ENCODE measurements at places on chromosomes 5 and 9. TPM values are rescaled to one million over a fixed set of nuclear protein-coding genes. Genes with fewer than 3 reads are reported as not detected.
A peak's percentile ranks its signal among the peaks of the same experiment; 100 is the strongest.

Gene FOXD4
- 0.51 TPM for total RNA-seq

Gene SLC25A48
- total RNA-seq = not detected

Gene LCN6
- total RNA-seq = not detected

Gene TMEM250
- 42.0 TPM for total RNA-seq

Gene HTR4
- not detected for total RNA-seq

Gene ADAMTSL1
- total RNA-seq = 45.4 TPM

Gene GAS1
- total RNA-seq = 5.2 TPM

DNA sequence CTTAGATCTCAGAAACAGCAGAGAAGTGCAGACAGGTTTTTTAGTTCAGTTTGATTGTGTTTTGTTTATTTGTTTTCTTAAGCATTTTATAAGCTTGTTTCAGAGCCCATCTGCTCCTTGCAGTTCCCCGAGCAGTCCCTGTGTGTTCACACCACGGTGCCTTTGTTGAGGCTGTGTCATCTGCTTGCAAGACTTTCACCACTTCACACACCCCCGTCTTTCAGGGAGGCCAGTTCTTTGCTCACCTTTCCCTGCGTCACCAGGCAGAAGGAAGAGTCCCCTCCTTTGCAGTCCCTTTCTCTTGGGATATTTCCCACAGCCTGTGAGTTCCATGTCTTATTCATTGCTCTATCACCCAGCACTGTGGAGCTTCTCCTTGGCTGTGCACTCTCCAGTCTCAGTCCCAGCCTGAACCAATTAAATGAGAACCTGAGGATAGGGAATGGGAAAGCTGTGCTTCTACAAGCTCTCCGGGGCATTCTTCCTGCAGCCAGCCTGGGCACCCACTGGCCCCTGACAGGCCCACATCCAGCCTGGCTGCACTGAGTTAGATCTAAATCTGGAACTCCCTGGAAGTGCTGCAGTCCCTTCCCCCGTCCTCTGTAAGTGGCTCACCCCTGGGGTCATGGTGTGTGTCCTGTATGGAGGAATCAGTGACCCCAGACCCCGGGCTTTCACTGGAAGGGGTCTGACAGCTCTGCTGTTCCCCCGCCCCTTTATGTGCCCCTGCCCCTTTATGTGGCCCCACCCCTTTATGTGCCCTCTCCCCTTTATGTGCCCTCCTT lies 5.5 kb downstream of the MVB12B start:
- H3K36me3 ChIP-seq = no peaks in the 10 kb centered on the region
- H3K4me3 ChIP-seq = no peak overlapping the region
- H3K27me3 ChIP-seq = peaks cover 2% of the 10 kb centered on the region
- DNase-seq = no peak

DNA sequence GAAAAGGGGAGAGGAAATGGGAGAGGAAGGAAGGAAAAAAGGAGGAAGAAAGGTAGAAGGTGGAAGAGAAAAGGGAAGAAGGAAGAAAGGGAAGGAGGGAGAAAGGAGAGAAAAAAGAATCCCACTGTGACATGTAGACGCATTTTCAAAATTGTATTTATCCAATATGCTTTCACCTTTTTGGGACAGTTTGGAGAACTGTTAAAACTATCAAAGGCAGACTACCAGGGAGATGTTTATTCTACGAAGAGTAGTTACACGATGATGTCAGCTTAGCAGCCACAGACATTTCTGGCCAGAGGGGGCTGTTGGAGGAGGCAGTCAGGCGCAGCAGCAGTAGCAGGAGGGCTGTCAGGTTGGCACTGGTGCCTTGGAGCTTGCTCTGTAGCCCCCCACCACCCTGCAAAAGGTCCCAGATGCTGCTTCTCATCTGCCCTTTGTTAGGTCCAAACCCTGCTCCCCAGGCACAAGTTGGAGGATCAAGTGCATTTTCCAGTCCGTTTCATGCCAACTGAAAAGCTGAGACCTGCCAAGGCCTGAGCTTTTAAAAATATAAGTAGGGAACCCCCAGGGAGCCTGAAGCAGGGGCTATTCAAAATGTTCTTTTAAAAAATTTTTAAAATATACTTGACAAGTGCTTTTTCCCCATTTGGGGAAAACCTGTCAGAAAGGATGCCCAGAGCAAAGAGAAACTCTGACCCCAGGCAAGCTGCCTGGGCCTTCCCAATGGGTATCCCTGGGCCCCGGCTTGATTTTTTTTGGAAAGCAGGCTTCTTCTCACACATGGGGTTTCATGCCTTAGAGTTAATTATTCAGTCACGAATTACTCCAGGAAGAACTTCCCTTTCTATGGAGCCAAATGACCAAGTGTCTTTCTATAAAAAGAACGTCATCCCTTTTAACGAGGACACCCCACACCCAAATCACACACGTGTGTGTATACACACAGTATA lies 203.3 kb downstream of the SLIT3 start:
- no peak overlapping the region for H3K4me3 ChIP-seq
- no peak overlapping the region for H3K27ac ChIP-seq
- H3K27me3 ChIP-seq = peaks cover 3% of the 10 kb centered on the region
- H3K4me1 ChIP-seq = peaks cover 38% of the 10 kb centered on the region
- DNase-seq = no peak

GRCh38 chr9:3736161-3736560 lies 210.4 kb upstream of the RFX3 start:
- no peak overlapping the region for H3K27ac ChIP-seq
- DNase-seq = no peak

DNA sequence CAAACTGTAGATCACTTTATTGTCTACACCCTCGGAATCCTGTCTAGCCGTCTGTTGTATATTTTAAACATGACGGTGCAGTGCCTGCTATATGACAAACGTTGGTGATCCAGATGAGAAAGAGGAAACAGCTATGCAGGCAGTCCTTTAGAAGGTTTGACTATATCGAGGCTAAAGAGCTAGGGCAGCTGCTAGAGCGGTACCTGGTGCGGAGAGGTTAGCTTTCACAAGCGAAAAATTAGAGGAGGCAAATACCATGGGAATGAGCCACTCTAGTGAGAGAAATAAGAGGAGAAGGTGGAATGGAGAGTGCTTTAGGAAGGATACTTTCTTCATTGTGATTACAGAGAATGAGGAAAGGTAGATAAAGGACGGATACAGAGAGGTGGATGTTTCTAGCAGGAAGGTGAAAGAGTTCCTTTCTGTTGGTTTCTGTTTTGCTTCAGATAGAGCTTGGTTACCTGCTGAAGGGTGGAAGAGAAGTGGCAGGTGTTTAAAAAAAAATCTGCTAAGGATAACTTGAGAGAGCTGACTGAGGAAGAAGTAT lies 959 bp upstream of the FBXL17 start:
- DNase-seq = peak; percentile 5
- H3K27ac ChIP-seq = peak overlapping the region; percentile 90
- H3K36me3 ChIP-seq = peaks cover 7% of the 10 kb centered on the region
- peak overlapping the region; percentile 91 for H3K4me3 ChIP-seq
- peaks cover 35% of the 10 kb centered on the region for H3K4me1 ChIP-seq

DNA sequence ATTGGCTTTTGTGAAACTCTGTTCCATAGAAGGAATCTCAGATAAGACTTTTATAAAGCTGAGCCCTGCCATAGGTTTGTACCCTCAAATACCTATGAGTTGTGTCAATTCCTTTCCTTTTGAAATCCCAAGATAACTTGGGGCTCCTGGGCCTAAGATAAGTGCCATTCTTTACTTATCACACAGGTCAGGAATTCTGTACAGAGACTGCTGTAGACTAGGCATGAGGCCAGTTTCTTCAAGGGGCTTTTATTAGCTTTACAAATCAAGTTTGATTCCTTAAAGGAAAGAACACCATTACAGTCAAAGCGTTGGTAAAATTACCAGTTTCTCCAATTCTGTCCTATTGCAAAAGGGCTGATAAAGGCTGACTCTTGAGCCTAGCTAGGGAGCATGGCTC lies 39.2 kb downstream of the SHC3 start:
- peak overlapping the region; percentile 27 for H3K4me3 ChIP-seq
- peak overlapping the region; percentile 81 for H3K27ac ChIP-seq
- no peaks in the 10 kb centered on the region for H3K27me3 ChIP-seq
- DNase-seq = no peak
- H3K4me1 ChIP-seq = peaks cover 48% of the 10 kb centered on the region

- H3K27ac ChIP-seq = no peak overlapping the region
- no peaks in the 10 kb centered on the region for H3K36me3 ChIP-seq
- H3K4me1 ChIP-seq = no peaks in the 10 kb centered on the region
- no peak for DNase-seq
- no peaks in the 10 kb centered on the region for H3K27me3 ChIP-seq
Observed at GRCh38 chr5:76292620-76293322, 110.3 kb upstream of the IQGAP2 start.

GRCh38 chr9:33703430-33704102 lies 91.8 kb upstream of the PRSS3 start:
- H3K27me3 ChIP-seq = peaks cover 36% of the 10 kb centered on the region
- H3K4me1 ChIP-seq = no peaks in the 10 kb centered on the region
- DNase-seq = no peak

GRCh38 chr9:107269681-107270080 lies 13.4 kb upstream of the RAD23B start:
- H3K36me3 ChIP-seq = no peaks in the 10 kb centered on the region
- H3K27ac ChIP-seq = no peak overlapping the region
- H3K4me1 ChIP-seq = peaks cover 45% of the 10 kb centered on the region

DNA sequence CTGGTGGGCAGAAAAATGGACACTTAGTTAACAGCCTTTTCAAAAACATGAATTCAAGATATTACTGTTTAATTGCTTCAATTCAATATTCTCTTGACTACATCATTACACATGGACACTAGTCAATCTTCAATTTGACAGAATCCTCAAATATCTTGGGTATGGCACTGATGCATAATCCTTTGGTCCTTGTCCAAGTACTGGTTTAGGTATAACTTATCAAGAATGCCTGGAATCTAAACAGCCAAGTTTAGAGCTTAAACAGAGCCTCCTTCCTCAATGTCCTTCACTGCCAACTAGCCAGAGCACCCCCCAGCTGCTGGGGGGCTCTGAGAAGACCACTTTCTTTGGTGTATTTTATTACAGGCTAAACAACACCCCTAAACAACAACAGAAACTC lies 61.6 kb upstream of the ERCC6L2 start:
- no peak overlapping the region for H3K4me3 ChIP-seq
- H3K27ac ChIP-seq = no peak overlapping the region
- peaks cover 43% of the 10 kb centered on the region for H3K4me1 ChIP-seq
- H3K27me3 ChIP-seq = peaks cover 5% of the 10 kb centered on the region

DNA sequence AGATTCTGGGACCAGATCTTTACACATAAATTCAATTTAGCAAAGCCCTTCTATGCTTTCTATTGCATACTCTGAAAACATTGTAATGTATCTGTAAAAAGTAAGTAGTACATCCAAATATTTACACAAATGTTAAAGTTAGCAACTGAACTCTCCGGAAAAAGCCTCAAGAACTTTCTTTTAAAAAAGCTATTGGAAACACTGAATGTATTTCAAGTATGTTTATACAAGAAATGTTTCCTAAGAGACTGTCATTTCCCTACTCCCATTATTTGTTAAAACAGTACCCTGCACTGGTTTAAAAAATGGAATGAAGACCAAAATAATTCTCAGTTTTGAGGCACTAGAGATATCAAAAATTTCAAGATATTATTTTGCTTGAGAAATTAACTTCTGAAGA lies 44.8 kb upstream of the TRIM36 start:
- peaks cover 13% of the 10 kb centered on the region for H3K36me3 ChIP-seq
- no peaks in the 10 kb centered on the region for H3K27me3 ChIP-seq
- H3K4me3 ChIP-seq = no peak overlapping the region
- H3K4me1 ChIP-seq = no peaks in the 10 kb centered on the region
- H3K27ac ChIP-seq = no peak overlapping the region
- no peak for DNase-seq

- DNase-seq = no peak
- H3K4me1 ChIP-seq = peaks cover 28% of the 10 kb centered on the region
- peaks cover 11% of the 10 kb centered on the region for H3K36me3 ChIP-seq
- H3K27ac ChIP-seq = peak overlapping the region; percentile 3
Observed at GRCh38 chr5:80182809-80183580, 72.9 kb downstream of the SERINC5 start.

DNA sequence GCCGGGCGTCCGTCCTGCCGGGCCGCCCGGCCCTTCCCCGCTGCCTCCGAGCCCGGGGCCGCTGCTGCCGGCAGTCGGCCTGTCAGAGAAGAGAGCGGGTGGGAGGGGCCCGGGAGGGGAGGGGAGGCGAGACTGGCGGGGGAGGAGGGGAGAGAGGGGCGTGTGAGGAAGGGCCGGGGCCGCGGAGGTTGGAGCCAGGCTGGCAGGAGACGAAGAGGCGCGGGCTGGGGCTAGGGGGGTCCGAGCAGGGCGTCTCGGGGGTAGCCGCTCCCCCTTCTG lies 570 bp downstream of the CREBRF start:
- no peak for DNase-seq
- H3K4me3 ChIP-seq = peak overlapping the region; percentile 93

GRCh38 chr5:855771-856530 lies 5.2 kb upstream of the ZDHHC11 start:
- no peaks in the 10 kb centered on the region for H3K36me3 ChIP-seq
- H3K4me1 ChIP-seq = no peaks in the 10 kb centered on the region
- no peak for DNase-seq
- H3K4me3 ChIP-seq = no peak overlapping the region

- H3K36me3 ChIP-seq = no peaks in the 10 kb centered on the region
- peak overlapping the region; percentile 66 for H3K4me3 ChIP-seq
- peaks cover 62% of the 10 kb centered on the region for H3K4me1 ChIP-seq
Observed at GRCh38 chr5:40224421-40224820, 455.3 kb upstream of the PTGER4 start.

DNA sequence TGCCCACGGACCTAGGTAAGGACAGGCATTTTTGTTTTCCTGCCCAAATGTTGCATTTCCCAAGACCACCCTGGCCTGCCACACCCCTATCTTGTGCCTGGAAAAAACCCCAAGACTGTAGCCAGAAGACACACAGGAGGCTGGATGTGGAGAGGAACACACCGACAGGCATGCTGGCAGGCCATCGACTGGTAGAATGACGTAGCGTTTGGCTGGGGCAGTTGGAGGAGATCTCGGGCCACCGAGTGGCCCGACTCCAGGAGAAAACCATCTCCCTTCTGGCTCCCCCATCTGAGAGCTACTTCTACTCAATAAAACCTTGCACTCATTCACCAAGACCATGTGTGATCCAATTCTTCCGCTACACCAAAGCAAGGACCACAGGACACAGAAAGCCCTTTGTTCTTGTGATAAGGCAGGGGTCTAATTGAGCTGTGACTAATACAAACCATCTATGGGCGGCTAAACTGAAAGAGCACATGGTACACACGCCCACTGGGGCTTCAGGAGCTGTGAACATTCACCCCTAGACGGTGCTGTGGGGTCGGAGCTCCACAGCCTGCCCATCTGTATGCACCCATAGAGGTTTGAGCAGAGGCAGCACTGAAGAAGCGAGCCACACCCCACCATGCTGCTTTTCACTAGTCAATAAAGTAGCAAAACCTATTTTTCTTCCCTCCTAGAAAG lies 38.9 kb upstream of the N4BP3 start:
- peaks cover 24% of the 10 kb centered on the region for H3K27me3 ChIP-seq
- H3K4me3 ChIP-seq = no peak overlapping the region
- peaks cover 26% of the 10 kb centered on the region for H3K4me1 ChIP-seq
- no peak overlapping the region for H3K27ac ChIP-seq
- H3K36me3 ChIP-seq = no peaks in the 10 kb centered on the region

DNA sequence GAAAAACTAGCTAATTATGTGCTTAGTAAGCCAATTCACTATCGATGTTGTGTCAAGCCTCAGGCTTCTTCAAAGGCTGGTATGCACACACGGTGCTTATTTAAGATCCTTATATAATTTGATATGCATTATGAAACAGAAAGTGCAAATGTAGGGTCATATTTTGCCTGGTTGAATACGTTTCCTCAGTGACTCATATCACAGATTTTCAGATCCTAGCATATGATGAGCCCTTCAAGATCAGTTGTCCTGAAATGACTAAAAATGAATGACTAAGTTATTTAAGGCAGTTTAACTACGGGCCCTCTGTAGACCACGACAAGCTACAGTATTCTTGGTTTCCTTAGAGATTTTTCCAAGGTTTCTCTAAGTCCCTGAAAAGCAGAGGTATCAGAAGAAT lies 778.3 kb downstream of the PRELID2 start:
- peak overlapping the region; percentile 79 for H3K4me3 ChIP-seq
- no peaks in the 10 kb centered on the region for H3K36me3 ChIP-seq
- H3K4me1 ChIP-seq = peaks cover 41% of the 10 kb centered on the region
- DNase-seq = peak; percentile 59
